GOT3 (cell line): ENCODE measurements at places on chromosomes 6 and 20.

- no peak for DNase-seq
Observed at GRCh38 chr6:89559487-89559886, 79.1 kb downstream of the LYRM2 start.

- DNase-seq, result no peak
Observed at GRCh38 chr6:53702316-53702715, 36.8 kb upstream of the KLHL31 start.

GRCh38 chr20:53672484-53673129 is 79.0 kb upstream of the ZNF217 start:
- no peak for DNase-seq

GRCh38 chr6:124054034-124054433 is 250.4 kb downstream of the NKAIN2 start:
- no peak for DNase-seq

GRCh38 chr20:62208795-62209755 is 11.0 kb downstream of the HRH3 start:
- DNase-seq, result no peak

DNA sequence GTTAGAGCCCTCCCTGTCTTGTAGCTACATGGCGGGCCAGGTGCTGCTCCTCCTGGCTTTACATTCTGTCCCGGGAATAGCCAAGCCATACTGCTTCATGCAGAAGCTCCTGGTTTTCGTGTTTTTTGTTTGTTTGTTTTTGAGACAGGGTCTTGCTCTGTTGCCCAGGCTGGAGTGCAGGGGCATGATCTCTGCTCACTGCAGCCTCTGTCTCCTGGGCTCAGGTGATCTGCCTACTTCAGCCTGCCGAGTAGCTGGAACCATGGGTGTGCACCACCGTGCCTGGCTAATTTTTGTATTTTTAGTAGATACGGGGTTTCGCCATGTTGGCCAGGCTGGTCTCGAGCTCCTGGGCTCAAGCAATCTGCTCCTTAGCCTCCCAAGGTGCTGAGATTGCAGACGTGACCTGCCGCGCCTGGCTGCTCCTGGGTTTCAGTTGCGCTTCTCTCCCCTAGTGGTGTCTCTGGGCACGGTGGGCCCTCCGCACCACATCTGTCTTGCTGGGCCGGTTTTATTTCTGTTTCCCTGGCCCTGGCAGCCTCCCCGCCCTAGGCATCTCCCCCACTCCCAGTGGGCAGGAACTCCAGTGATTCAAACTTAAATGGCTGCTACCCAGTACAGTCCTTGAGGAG is 12.9 kb downstream of the CDYL start:
- no peak for DNase-seq

GRCh38 chr6:5453546-5453945 is 192.2 kb downstream of the FARS2 start:
- no peak for DNase-seq

DNA sequence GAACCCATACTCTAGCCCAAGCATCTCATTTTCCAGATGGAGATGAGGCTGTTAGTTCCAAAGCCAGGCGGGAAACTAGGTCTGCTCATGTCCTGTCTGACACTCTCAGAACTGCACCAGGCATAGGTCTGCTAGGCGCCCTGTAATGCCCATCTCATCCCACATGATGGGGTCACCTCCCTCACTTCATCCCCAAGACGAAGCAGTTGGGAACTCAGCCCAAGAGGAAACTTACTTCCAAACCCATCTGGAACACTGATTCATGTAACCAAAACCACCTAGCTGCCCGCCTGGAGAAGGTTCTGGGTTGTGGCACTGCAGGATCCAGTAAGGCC is 119.4 kb upstream of the PRND start:
- DNase-seq, result no peak

- DNase-seq, result no peak
Observed at GRCh38 chr6:34331371-34332050, 61.0 kb downstream of the NUDT3 start.

DNA sequence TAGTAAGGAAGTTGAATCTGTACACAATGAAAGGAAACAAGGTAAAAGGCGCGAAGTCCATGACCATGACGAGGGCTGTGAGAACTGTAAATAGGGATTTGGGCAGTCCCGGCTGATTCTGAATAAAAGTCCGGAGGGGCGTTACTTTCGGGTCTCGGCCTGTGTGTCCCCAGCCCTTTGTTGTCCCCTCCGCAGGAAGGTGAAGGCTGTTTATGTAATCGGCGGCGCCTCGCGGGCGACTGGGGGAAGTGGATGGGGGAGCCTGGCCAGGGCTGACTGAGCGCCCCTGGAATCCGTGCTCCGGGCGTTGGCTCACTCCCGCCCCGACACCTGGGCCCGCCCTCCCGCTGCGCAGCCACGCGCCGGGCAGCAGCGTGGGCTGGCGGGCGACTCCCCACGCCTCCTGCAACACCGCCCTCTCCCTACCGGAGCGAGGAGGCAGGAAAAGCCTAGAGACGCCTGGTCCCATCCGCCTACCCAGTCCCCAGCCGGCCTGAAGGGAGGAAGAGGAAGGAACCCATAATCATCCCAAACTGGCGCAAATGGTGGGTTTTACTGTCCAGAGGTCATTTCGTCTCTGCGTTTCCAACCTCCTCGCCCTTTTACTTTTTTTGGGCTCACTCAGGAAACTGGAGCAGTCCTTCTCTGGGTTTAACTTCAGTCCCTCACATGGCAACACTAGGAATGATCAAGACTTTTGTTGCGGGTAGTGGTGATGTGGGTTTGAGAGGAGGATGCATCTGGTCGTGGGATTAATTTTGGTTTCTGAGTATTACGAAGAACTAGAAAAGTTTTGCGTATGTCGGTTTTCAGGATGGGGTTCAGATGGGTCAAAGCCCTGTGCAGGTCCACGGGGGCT is 12.1 kb downstream of the TRIM31 start:
- DNase-seq, result no peak

DNA sequence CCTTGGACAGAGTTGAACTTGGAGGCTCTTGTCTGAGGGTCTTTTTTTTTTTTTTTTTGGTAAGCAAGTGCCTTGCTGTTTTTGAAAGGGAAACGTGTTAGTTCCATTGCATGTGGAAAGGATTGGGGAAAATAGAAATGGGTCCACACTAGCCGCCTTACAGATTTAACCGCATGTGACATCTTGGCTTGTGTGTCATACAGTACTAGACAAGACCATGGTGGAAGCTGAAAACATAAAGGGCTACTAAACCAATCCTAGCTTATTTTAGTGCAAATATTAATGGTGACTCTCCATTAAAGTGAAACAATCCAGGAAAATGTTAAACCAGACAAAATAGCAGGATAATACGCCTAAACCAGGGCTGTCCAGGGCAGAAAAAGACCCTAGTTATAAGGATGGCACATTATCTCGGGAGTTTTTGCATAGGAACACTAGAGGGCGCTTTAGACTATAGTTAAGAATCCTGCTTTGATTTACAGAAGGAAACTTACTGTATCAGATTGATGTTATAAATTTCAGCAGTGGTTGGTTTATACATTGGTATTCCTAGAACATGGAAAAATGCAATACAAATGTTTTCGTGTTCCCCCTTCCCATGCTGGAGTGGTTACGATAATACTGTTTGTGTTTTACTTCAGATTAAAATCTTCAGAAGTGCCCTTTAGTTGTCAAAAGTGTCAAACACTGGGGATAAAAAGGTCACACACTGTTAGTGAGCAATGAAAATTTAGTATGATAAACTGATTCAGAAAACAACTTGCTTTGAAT is 59.8 kb upstream of the DEK start:
- no peak for DNase-seq

DNA sequence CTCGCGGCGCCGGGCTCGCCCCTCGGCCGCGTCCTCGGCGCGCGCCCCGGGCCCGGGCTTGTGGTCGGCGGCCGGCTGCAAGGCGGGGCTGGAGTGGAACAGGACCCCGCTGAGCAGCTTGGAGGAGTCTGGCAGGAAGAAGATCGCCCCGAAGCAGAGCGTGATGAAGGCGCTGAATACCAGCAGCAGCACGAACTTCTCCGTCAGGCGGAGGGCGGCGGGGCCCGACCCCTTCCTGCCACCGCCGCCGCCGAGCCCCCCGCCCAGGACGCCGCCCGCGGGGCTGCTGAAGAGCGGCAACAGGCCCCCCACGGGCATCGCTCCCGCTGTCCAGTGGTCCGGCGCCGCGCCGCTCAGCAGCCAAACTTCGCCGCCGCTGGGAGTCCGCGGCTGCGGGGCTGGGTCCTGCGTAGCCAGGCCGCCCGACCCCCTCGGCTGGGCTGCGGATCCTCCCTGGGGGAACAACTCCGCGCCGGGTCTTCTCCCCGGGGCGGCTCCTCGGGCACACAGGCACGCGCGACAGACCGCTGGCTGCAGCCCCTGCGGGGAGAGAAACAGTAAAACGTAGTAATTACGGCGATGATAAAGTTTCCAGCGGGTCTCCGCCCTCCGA is 707 bp downstream of the MAN1A1 start:
- DNase-seq, result no peak

DNA sequence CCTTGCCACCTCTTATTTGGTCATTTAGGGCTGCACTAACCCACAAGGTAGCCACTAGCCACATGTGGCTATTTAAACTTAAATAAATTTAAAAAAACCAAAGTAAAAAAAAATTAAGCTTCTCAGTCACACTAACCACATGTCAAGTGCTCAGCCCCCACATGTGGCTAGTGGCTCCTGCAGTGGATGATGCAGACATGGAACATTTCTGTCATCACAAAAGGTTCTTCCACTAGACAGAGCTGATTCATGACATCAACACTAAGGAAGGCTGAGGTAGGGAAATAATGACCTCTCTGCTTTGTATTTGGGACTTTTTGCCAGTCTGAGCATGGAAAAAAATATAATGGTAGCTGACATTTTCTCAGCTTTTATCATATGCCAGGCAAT is 173.0 kb upstream of the FERMT1 start:
- no peak for DNase-seq

DNA sequence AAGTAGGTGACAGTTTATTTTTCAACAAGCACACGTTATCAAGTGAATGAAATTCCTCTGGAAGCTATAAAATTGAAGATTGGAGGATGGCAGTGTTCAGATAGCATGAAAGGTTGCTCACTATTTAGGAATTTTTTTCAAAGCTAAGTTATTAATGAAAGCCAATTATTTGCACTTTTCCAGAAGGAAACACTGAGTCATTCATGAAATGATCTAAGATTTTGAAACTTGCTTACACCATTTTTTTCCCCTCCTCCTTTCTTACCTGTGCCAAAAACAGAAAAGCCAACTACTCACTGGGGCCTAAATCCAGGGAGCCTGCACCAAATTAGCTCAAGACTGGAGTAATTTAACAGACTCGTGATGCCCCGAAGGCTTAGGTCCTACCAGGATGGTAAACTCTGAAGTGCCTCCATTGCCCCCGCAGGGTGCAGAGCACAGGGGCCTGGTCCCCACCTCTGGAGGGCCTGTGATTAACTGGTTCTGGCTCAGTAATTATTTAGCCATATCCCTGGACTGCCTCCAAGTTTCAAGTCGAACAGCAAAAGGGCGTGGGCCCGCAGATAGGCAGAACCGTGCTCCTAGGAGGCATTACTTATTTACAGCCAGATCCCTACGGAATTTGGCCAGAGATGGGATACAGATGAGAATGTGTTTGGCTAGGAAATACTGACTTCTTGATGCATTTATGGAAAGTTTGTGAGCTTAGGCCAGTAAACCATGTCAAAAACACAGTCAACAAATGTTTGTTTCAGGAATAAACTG is 28.0 kb upstream of the ZNF217 start:
- no peak for DNase-seq

DNA sequence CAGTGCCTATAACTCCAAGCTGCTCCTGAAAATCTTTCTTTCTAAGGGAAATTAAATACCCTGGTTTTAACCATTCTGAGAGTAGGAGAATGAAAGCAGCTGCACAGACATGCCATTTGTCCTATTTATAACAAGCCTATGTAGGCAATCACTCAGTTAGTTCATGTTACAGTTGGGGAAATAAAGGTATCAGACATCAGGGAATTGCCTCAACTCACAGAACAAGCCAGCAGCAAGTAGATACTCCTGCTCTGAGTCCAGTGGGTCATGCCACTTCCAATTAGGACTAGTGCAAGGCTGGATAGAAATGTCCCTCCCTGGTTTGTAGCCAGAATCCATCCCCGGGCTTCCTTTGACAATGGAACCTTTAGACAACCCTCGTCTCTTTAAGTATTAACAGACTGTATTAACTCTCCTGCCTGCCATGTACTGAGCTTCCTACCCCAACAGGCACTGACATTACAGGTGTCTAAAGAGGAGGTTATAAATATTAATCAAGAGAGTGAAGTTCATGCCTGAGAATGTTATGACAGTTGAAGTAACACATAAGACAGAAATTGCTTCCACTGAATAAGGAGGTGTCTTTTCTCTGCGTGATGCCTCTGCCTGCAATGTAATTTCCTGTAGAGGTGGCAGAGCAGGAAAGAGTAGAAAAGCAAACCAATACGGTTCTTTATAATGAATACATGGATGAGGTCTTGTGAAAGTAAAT is 28.0 kb upstream of the MARCKS start:
- no peak for DNase-seq

- DNase-seq, result no peak
Observed at GRCh38 chr20:58544286-58544685, 29.1 kb upstream of the APCDD1L start.

- DNase-seq, result no peak
Observed at GRCh38 chr6:45786355-45786781, 229.3 kb downstream of the CLIC5 start.

GRCh38 chr20:20712004-20712473 is 405 bp downstream of the RALGAPA2 start:
- no peak for DNase-seq

- DNase-seq, result no peak
Observed at GRCh38 chr6:66772800-66773199, 1065.8 kb upstream of the EYS start.

- no peak for DNase-seq
Observed at GRCh38 chr6:142240179-142240578, 61.6 kb upstream of the ADGRG6 start.

- no peak for DNase-seq
Observed at GRCh38 chr20:52847029-52847660, 125.0 kb upstream of the TSHZ2 start.

- no peak for DNase-seq
Observed at GRCh38 chr6:33384581-33385020, 7.0 kb upstream of the KIFC1 start.

GRCh38 chr20:54262671-54263070 is 54.8 kb downstream of the PFDN4 start:
- no peak for DNase-seq
